ENCODE measurements at places on chromosomes 7 and 10. TPM values are rescaled to one million over a fixed set of nuclear protein-coding genes. Genes with fewer than 3 reads are reported as not detected.

DNA sequence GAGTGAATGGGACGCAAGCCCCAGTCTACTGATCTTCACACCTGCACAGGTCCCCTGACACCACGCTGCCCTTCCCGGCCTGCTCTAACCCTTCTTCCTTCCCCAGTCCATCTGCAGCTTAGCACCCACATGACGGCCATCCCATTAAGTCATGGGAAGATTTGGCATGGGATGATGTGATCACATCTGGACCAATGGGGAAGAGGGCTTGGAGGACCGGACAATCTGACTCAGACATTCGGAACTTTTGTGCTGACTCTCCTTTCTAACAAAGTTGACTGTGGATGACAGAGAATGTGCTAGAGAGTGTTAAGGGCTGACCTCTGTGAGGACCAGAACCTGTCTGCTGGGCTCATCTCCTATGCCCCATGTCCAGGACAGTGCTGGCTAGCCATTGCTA, 15.6 kb downstream of the CXCL12 start:
- H3K4me1 ChIP-seq: peaks cover 20% of the 10 kb centered on the region
- H3K36me3 ChIP-seq: no peaks in the 10 kb centered on the region
- H3K4me3 ChIP-seq: no peak overlapping the region
- DNase-seq: no peak
- H3K27ac ChIP-seq: peak overlapping the region; percentile 35
- H3K27me3 ChIP-seq: no peaks in the 10 kb centered on the region

Gene PCGF6
- 37.9 TPM for total RNA-seq

Gene HOXA5
- total RNA-seq: 0.99 TPM

GRCh38 chr10:14451341-14451740, 120.6 kb upstream of the FRMD4A start:
- H3K4me3 ChIP-seq: no peak overlapping the region
- H3K36me3 ChIP-seq: no peaks in the 10 kb centered on the region
- H3K27me3 ChIP-seq: no peaks in the 10 kb centered on the region
- no peak for DNase-seq
- no peak overlapping the region for H3K27ac ChIP-seq

DNA sequence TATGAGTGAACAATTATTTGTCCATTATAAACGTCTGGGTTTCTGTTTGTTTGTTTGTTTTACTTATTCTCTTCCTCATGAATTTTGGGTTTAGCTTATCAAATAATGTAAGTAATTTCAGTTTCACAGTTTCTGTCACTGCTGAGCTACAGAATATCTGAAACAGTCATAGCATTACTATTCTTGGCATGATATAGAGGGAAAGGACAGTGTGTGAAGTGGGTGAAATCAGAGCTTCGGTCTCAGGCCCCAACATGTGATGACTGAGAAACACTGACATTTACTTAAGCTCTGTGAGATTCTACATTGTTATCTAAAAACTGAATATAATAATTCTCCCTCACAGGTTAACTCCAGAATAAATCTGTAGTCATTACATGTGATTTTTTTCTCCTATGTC, 8.8 kb upstream of the OR6V1 start:
- no peak overlapping the region for H3K27ac ChIP-seq
- peaks cover 10% of the 10 kb centered on the region for H3K4me1 ChIP-seq
- H3K4me3 ChIP-seq: no peak overlapping the region
- H3K27me3 ChIP-seq: no peaks in the 10 kb centered on the region
- no peaks in the 10 kb centered on the region for H3K36me3 ChIP-seq
- no peak for DNase-seq

Gene BICC1
- 35.3 TPM for total RNA-seq

- no peak for DNase-seq
- H3K36me3 ChIP-seq: no peaks in the 10 kb centered on the region
- no peaks in the 10 kb centered on the region for H3K27me3 ChIP-seq
- H3K4me3 ChIP-seq: no peak overlapping the region
Measured at GRCh38 chr7:73880755-73881328, 19.9 kb downstream of the TMEM270 start.

Gene FAM24B
- 7.0 TPM for total RNA-seq

- no peak for DNase-seq
Measured at GRCh38 chr10:45505311-45505710, 131.3 kb downstream of the ALOX5 start.

Gene MYPN
- 2.3 TPM for total RNA-seq

Gene IGF2BP3
- 1.3 TPM for total RNA-seq

Gene HMX2
- total RNA-seq: not detected

Gene DGKI
- 2.6 TPM for total RNA-seq

- no peaks in the 10 kb centered on the region for H3K27me3 ChIP-seq
- no peak for DNase-seq
- no peak overlapping the region for H3K4me3 ChIP-seq
- H3K4me1 ChIP-seq: no peaks in the 10 kb centered on the region
- H3K36me3 ChIP-seq: no peaks in the 10 kb centered on the region
Measured at GRCh38 chr10:43177595-43177994, 39.4 kb downstream of the CSGALNACT2 start.

DNA sequence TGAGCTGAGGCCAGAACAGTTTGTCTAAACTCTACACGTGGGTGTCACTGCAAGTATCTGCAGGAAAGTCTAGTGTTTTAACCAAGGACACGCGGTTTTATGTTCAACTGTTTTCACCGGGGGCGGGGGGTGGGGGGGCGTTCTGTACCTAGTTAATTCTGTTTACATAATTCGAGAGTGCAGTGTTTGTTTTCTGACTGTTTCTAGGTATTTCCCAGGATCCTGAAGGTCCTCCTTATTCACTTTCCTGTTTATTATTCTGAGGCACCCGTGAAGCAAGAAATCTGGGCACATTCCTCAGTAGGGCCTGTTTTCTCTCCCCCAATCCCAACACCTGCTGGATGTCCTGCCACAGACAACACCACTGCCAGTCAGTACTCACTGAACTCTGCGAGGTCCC, 7.6 kb downstream of the LOXL4 start:
- no peaks in the 10 kb centered on the region for H3K27me3 ChIP-seq
- H3K4me1 ChIP-seq: peaks cover 20% of the 10 kb centered on the region
- H3K27ac ChIP-seq: peak overlapping the region; percentile 54
- no peak for DNase-seq

DNA sequence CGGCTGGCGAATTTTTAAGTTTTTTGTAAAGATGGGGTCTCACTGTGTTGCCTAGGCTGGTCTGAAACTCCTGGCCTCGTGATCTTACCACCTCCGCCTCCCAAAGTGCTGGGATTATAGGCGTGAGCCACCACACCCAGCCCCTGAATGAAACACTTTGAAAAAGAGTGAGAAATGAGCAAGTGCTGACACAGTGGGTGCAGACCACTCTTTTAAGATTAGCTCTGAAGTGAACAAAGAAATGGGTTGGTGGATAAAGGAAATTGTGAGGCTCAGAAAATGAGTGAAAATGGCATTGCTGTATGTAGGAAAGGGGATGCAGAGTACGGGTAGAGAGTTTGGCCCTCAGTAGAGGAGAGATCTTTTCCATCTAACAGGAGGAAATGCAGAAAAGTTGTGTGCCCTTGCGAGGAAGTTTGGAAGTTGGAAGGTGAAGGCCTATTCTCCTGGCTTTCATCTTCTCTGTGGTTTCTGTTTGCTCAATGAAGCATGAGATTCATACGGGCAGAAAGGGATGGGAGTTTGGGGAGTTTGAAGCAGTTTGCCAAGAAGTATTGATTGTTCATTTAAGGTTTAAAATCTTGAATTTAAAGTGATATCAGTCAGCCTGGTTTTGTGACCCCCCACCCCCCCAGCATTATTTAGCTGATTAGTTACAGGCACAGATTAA, 11.0 kb downstream of the MAPK8 start:
- H3K27ac ChIP-seq: no peak overlapping the region
- DNase-seq: no peak
- no peaks in the 10 kb centered on the region for H3K27me3 ChIP-seq
- no peaks in the 10 kb centered on the region for H3K36me3 ChIP-seq

GRCh38 chr10:123567984-123568739, 98.0 kb upstream of the GPR26 start:
- no peaks in the 10 kb centered on the region for H3K4me1 ChIP-seq
- H3K36me3 ChIP-seq: no peaks in the 10 kb centered on the region
- no peaks in the 10 kb centered on the region for H3K27me3 ChIP-seq

- H3K27ac ChIP-seq: no peak overlapping the region
- no peak overlapping the region for H3K4me3 ChIP-seq
- H3K27me3 ChIP-seq: no peaks in the 10 kb centered on the region
- no peak for DNase-seq
Measured at GRCh38 chr7:148434887-148435286, 155.7 kb upstream of the C7orf33 start.

DNA sequence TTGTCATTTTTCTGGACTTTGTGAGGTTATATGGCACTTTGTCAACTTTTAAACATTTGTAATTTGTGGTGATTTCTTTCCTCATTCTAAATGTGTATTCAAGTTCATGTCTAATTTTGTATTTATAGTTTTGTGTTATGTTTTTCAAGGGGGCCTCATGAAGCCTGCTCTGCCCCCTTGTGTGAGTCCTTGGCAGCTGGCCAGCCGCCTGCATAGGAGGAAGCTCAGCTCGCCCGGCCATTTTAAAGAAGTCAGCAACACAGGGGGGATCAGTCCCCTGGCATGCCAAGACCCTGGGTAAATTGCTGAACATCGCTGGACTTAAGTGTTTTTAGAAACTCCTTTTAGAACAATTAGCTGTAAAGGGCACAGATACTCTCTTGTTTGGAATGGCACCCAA, 123.0 kb downstream of the ANLN start:
- DNase-seq: no peak
- H3K27me3 ChIP-seq: no peaks in the 10 kb centered on the region
- H3K4me3 ChIP-seq: no peak overlapping the region
- H3K4me1 ChIP-seq: no peaks in the 10 kb centered on the region
- H3K27ac ChIP-seq: no peak overlapping the region

Gene LIPK
- not detected for total RNA-seq

Gene MSMB
- total RNA-seq: not detected

DNA sequence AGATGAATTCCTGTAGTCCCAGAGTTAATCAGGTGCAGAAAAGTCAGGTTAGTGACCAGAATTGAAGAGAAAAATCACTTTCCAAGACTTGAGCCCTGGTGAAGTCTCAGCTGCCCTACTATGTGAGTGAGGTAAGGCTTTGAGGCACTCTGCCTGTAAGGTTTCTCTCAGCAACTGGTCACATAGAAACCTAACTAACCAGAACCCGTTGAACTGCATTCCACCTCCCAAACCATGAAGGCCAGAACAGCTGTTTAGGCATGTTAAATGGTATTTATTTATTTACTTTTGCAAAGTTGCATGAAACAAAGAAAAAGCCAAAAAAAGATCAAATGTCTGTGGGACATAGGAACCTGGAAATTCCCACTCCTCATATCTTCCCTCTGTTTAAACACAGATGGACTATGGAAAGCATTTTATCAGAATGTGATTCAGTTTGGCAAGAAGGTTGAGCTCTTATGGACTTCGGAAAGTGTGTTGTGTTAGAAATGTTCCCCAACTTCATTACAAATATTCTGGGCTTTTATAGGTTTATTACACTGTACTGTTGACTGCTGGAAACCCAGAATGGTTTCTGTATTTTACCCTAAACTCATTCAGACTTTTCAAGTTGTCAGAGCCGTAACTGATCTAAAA, 12.8 kb upstream of the GPR85 start:
- no peak overlapping the region for H3K4me3 ChIP-seq
- peak; percentile 26 for DNase-seq
- peak overlapping the region; percentile 20 for H3K27ac ChIP-seq
- no peaks in the 10 kb centered on the region for H3K27me3 ChIP-seq
- no peaks in the 10 kb centered on the region for H3K36me3 ChIP-seq

GRCh38 chr7:139600306-139600705, 76.8 kb downstream of the CLEC2L start:
- H3K4me1 ChIP-seq: peaks cover 9% of the 10 kb centered on the region
- H3K4me3 ChIP-seq: no peak overlapping the region
- H3K36me3 ChIP-seq: peaks cover 25% of the 10 kb centered on the region
- H3K27me3 ChIP-seq: no peaks in the 10 kb centered on the region
- DNase-seq: no peak

GRCh38 chr10:129662426-129662825, 195.4 kb downstream of the MGMT start:
- H3K4me3 ChIP-seq: no peak overlapping the region
- H3K4me1 ChIP-seq: peaks cover 4% of the 10 kb centered on the region
- DNase-seq: no peak
- no peaks in the 10 kb centered on the region for H3K36me3 ChIP-seq

GRCh38 chr10:113267619-113268562, 285.0 kb upstream of the HABP2 start:
- no peak overlapping the region for H3K4me3 ChIP-seq
- peaks cover 12% of the 10 kb centered on the region for H3K4me1 ChIP-seq
- DNase-seq: peak; percentile 5
- H3K36me3 ChIP-seq: no peaks in the 10 kb centered on the region

Gene TAF5
- total RNA-seq: 5.7 TPM

DNA sequence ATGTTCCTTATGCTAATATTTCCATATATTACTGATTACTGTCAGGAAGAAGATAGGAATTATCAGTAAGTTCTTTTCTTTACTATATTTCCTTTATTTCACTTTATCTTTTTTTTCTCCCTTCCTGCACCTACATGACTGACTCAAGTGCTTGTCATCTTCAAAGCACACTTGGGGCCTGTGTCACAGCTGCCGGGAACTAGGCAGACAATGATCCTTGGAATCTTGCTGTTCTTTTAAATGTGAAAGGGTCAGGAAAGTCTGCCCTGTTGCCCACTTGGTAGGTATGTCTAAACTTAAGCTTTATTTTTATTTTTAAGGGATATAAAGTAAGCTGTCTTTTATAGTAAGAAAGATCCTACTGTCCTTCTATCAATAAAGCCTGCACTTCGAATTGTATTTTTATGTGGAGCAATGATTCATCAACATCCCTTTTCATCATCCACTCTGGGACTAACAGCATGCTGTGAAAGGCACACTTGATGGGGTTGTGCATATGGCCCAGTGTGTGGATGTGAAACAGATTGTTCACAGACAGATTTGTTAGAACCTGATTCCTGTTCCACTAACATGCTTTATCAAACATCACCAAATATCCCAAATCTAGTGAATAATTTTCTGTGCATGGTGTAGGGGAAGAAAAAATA, 556.9 kb downstream of the DNAJB9 start:
- no peaks in the 10 kb centered on the region for H3K4me1 ChIP-seq
- H3K27ac ChIP-seq: no peak overlapping the region
- H3K27me3 ChIP-seq: no peaks in the 10 kb centered on the region
- H3K36me3 ChIP-seq: no peaks in the 10 kb centered on the region

Gene CYREN
- total RNA-seq: 40.5 TPM

Gene NPC1L1
- not detected for total RNA-seq

Gene HYCC1
- total RNA-seq: 10.5 TPM

GRCh38 chr10:17357781-17358180, 96.6 kb downstream of the ST8SIA6 start:
- no peak overlapping the region for H3K27ac ChIP-seq
- H3K36me3 ChIP-seq: no peaks in the 10 kb centered on the region
- DNase-seq: no peak
- peaks cover 15% of the 10 kb centered on the region for H3K4me1 ChIP-seq
- H3K4me3 ChIP-seq: no peak overlapping the region
- no peaks in the 10 kb centered on the region for H3K27me3 ChIP-seq

- no peak for DNase-seq
- H3K27ac ChIP-seq: no peak overlapping the region
- H3K36me3 ChIP-seq: peaks cover 32% of the 10 kb centered on the region
Measured at GRCh38 chr10:73756183-73756582, 12.0 kb downstream of the SEC24C start.

Gene CLDN3
- total RNA-seq: 150 TPM

- H3K27me3 ChIP-seq: no peaks in the 10 kb centered on the region
- no peak for DNase-seq
- peak overlapping the region; percentile 95 for H3K27ac ChIP-seq
- peaks cover 25% of the 10 kb centered on the region for H3K4me1 ChIP-seq
- peaks cover 1% of the 10 kb centered on the region for H3K36me3 ChIP-seq
- no peak overlapping the region for H3K4me3 ChIP-seq
Measured at GRCh38 chr7:1569016-1569415, 816 bp downstream of the PSMG3 start.

GRCh38 chr7:158991824-158992621, 135.7 kb downstream of the DYNC2I1 start:
- peaks cover 7% of the 10 kb centered on the region for H3K27me3 ChIP-seq
- no peak overlapping the region for H3K27ac ChIP-seq
- DNase-seq: no peak
- no peak overlapping the region for H3K4me3 ChIP-seq
- H3K36me3 ChIP-seq: no peaks in the 10 kb centered on the region
